Ureter (tissue), 1 donor: ENCODE measurements at places on chromosomes 7 and 10. TPM values are rescaled to one million over a fixed set of nuclear protein-coding genes. Genes with fewer than 3 reads are reported as not detected.

Gene NUTM2B
- 0.26 TPM for total RNA-seq

Gene CPA2
- not detected for total RNA-seq

Gene NRP1
- total RNA-seq = 68.3 TPM

Gene SEMA3D
- 32.8 TPM for total RNA-seq

Gene KAZALD1
- total RNA-seq = 3.4 TPM

Gene PLCE1
- total RNA-seq = 59.2 TPM

Gene ABCB4
- 4.0 TPM for total RNA-seq

Gene GPNMB
- 93.6 TPM for total RNA-seq

Gene GCK
- 0.39 TPM for total RNA-seq

Gene LRRTM3
- total RNA-seq = 0.13 TPM

Gene C10orf105
- total RNA-seq = 0.34 TPM

Gene AKR1C4
- total RNA-seq = not detected

Gene ACHE
- 4.0 TPM for total RNA-seq

Gene ZSCAN21
- total RNA-seq = 13.3 TPM

Gene PTF1A
- total RNA-seq = not detected

Gene RABGEF1
- 31.8 TPM for total RNA-seq

Gene CYP3A5
- 104 TPM for total RNA-seq

Gene CRHR2
- 0.34 TPM for total RNA-seq
